NCI-H1092 (cell line): ENCODE measurements at places on chromosomes 12 and 14.

- no peak for DNase-seq
Measured at GRCh38 chr12:120688527-120689071, 1.6 kb downstream of the MLEC start.

- no peak for DNase-seq
Measured at GRCh38 chr12:79444089-79444488, 246.7 kb downstream of the PAWR start.

DNA sequence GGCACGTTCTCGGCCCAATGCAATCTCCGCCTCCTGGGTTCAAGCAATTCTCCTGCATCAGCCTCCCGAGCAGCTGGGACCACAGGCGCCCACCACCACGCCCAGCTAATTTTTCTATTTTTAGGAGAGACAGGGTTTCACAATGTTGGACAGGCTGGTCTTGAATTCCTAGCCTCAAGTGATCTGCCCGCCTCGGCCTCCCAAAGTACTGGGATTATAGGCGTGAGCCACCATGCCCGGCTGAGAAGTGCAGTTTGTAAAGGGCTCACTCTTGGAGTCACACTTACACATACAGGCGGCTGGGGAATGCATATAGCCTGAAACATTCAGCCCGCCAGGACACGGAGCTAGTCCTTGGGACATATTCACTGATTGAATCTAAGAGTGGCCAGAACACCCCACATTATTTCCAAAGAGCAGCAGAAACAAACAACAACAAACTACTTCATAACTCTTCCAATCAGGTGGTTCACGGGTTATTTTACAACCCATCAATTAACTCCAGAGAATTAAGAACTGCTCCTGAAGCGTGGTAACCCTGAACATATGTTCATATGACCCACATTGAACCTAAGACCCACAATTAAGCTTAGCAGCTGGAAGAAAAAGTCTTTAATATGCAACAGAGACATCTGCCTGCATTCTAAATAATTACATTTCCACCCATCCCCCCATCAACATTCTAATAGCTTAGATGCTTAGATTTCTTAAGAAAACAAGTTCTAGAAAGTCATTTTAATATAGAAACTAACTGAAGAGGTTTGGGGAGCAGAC is 49.2 kb downstream of the SSH1 start:
- DNase-seq, result no peak

GRCh38 chr12:112815589-112816321 is 24.2 kb downstream of the RPH3A start:
- no peak for DNase-seq

DNA sequence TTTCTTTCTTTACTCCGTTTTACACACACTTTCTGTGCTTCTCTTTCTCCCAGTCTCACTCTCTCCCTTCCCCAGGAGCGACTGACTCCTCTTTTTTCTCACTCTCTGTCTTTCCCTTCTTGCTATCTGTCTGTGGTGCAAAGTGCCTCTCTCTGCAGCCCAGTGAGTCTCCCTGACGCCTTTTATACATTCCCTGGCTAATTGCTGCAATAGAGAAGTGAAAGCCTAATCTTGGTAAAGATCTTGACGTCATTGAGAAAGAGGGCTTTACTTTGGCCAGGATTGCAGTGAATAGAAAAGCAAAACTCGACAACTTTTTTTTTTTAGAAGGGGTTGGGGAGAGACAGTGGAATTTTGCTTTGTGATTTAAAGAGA is 706 bp upstream of the DIO2 start:
- no peak for DNase-seq

DNA sequence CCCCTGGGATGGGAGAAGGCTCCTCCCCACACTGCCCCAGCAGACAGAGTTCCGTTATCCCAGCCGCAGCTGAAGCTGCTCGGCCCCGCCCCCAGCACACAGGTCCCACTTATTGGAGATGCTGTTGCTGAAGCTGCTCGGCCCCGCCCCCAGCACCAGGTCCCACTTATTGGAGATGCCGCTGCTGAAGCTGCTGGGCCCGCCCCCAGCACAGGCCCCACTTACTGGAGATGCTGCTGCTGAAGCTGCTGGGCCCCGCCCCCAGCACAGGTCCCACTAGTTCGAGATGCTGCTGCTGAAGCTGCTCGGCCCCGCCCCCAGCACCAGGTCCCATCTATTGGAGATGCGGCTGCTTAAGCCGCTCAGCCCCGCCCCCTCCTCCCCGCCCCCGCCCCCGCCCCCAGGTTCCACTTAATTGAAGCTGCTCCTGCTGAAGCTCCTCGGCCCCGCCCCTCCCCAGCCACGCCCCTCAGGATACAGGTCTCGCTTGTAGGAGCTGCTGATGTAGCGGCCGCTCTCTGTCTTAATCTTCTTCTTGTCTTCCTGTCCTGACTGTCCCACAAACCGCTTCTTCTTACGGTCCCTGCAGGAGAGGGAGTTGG is 12.0 kb downstream of the CFAP73 start:
- DNase-seq, result no peak

DNA sequence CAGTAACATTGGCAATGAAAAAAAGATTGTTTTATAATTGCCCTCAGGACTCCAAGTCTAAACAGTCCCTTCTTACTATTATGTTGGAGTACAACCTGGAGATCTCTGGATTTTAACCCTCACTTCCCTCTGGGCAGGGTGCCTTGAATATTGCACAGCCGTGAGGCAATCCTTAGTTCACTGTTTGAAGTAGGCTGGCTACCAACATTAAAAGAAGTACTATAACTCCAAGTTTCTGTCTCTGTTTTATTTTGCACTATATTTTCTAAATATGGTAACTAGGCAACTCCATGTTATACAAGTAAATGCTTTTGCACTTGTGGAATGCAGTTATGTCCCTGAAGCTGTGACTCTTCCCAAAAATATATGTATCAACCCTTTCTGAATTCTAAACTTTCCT is 490.7 kb downstream of the EGLN3 start:
- DNase-seq, result no peak

- DNase-seq, result no peak
Measured at GRCh38 chr14:100680439-100681051, 46.1 kb upstream of the DLK1 start.

DNA sequence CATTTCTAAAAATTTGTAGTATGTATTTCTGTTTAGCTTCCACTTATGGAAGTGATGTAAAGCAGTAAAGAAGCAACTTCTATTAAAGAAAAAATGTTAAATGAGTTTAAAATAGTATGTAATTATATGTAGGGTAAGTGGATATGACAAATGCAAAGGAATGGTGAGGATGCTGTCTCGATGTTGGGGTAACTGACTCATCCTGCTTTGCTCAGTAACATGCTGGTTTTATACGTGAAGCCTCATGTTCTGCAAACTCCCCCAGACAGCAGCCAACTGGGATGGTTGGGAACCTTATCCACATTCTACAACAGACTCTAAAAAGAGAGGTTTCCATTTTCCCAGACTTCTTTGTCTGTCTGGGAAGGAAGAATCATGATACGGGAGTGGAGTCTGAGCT is 1006.4 kb upstream of the TMEM132C start:
- no peak for DNase-seq

DNA sequence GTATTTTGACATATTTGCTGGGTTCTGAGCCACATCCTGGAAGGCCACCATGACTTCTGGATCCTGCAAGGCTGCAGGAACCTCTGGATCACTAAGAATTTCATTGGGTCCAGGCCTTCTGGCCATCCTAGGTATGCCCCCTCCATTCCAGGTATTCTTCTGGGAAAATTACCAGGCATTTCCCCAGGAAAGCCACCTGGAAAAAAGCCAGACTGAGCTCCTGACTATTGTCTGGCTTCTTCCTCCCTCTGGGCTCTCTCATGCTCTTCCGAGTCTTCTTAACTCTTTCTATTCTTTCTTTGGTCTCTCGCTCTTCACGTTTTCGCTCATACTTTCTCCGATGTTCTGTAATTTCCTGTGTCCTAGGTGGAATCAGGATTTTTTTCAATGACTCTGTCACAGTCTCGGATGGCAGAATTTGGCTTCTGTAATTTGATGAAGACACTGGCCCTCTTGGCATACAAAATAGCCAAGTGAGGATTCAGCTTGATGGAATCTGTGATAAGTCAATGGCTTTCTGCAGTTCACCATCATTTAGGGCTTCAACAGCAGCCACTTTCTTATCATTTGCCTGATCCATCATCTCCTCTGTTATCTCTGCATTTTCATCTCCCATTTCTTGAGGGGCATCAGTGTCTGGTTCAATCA is 42.6 kb downstream of the ATP23 start:
- no peak for DNase-seq

- no peak for DNase-seq
Measured at GRCh38 chr14:68959035-68959434, 20.1 kb downstream of the ACTN1 start.

DNA sequence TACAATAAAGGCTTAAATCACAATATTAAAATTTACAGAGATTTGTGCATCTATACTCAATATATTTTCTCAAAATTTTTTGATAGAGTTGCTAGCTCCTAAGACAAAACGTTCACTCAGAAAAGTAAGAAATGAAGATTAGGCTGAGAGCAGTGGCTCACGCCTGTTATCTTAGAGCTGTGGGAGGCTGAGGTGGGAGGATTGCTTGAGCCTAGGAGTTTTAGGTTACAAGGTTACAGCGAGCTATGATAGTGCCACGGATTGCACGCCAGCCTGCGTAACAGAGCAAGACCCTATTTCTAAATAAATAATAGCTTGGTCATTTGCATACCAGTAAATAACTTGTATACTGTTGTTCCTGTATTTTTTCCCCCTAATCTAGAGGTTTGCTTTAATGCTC is 35.0 kb upstream of the CFL2 start:
- no peak for DNase-seq

DNA sequence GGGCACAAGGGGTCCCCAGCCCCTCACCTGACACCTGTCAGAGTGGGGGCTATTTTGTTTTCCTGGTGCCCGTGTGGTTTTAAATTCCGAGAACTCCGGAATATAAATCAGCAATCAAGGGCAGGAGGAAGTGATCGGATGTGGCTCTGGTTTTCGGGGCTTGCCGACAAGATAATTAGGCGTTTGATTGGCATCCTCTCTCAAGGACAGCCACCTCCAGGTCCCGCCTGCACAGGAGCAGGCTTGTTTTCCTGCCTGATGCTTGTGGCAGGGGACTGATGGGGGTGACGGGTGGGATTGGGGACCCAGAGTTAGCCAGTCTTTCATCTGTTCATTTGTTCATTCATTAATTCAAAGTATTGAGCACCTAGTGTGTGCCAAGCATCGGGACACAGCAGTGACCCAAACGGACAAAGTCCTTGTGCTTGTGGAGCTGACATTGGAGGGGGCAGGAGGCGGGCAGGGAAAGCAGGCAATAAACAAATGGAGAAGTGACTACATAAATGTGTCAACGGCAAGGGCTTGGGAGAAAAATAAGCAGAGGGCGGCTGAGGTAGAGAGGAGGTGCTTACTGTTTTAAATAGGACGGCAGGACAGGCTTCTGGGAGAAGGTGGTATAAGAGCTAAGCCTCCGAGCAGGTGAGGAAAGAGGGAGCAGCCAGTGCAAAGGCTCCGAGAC is 166.5 kb downstream of the PHETA1 start:
- DNase-seq, result no peak

DNA sequence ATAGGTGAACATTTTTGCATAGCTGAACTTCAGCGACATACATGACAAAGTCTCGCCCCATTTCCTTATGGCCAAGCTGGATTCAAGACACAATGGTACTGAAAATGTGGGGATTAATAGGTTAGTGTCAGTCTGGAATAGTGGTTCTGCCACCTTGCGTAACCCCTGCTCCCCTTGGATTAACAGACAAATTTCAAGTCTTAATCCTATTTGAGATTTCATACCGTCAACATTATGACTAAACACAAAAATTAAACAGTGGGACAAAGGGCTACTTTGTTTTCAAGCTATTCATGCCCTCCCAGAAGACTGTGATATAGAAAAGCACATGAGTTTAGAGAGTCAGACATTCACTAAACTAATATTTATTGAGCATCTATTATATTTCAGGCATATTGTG is 138.9 kb upstream of the HIF1A start:
- DNase-seq, result no peak
